ENCODE measurements at places on chromosomes 2 and 18. TPM values are rescaled to one million over a fixed set of nuclear protein-coding genes. Genes with fewer than 3 reads are reported as not detected.

CCDC68 gene
- total RNA-seq = 7.3 TPM

DNA sequence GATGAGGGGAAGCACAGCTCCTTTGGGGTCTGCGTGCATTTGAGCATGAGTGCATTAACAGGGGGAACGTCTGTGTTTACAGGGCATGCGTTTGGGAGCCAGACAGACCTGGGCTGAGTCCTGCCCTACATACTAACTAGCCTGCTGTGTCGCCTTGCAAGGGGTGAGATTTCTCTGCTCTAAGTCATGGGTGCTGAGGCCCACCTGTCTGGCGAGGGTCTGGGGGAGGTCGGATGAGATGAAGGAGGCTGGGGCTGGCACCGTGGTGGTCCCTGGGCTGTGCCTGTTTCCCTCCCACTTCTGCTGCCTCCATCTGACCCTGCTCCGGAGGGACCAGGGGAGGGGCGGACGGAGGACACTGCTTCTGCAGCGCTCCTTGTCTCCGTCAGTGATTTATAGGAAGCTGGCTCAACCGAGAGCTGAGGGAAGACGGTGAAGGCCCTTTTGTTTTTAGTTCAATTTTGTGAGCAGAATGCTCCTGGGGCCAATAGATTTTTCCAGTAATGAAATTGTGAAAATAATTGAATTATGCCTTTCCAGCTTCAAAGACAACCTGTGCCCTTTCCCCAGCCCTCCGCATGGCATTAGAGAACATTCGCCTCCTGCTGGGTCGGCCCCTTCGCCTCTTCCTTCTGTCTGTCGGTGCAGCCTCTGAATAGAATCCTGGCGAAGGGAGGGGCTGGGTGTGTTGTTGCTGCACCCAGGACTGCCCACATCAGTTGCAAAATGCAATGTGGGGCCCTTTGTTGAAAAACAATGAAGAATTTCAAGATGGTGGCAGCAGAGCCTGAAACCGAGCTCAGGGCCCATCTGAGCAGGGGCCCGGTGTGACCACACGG lies 49.7 kb downstream of the RRM2 start:
- DNase-seq = no peak

- no peak for DNase-seq
Observed at GRCh38 chr2:55887351-55887750, 36.2 kb downstream of the EFEMP1 start.

- peak; percentile 53 for DNase-seq
Observed at GRCh38 chr18:76819411-76820136, 2.8 kb upstream of the ZNF236 start.

DNA sequence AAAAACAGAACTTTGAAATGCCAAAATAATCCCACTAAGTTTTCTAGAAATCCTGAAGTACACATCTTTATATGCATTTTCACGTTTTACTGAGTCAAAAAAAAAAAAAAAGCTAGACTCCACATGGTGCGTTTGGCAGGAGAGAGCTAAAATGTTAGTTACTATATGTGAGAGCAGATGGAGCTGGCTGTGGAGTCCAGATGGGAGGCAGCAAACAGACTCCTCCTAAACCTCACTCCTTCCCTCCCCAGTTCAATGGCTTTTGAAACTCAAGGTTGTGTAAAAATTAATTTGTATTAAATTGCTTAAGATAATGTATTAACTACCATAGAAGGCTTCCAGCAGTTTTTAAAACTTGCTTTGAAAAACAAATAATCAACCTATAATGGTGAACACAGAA lies 248.8 kb downstream of the AGPS start:
- DNase-seq = no peak

TXNDC9 gene
- total RNA-seq = 21.4 TPM

DNA sequence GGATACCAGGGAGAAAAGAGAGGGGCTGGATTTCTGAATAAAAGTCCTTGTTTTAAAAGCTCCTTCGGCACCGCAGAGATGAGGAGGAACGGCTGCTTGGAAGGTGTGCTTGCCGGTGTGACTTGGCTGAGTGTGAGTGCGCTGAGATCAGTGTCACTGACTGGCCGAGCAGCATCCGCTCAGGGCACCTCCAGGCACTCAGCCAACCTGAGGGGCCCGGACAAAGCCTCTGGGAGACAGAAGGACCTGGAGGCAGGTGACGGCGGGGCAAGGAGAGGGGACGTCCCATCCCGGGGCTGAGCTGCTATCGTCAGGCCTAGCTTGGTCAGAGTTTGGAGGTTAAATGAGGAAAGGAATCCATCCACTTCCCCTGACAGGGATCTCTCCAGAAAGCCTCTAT lies 16.8 kb upstream of the ALLC start:
- DNase-seq = no peak

GRCh38 chr2:216117561-216118340 lies 8.6 kb downstream of the XRCC5 start:
- DNase-seq = no peak

KCTD1 gene
- 35.1 TPM for total RNA-seq

IL1B gene
- total RNA-seq = 2.6 TPM

TMEM247 gene
- total RNA-seq = not detected

MAP3K19 gene
- not detected for total RNA-seq

- DNase-seq = no peak
Observed at GRCh38 chr2:102074152-102074783, 68.3 kb upstream of the IL1R1 start.

MEP1B gene
- not detected for total RNA-seq

DSC3 gene
- 5.1 TPM for total RNA-seq

SPATA3 gene
- total RNA-seq = not detected

- no peak for DNase-seq
Observed at GRCh38 chr2:158610059-158610458, 153.3 kb downstream of the PKP4 start.

CFAP65 gene
- total RNA-seq = not detected

DNA sequence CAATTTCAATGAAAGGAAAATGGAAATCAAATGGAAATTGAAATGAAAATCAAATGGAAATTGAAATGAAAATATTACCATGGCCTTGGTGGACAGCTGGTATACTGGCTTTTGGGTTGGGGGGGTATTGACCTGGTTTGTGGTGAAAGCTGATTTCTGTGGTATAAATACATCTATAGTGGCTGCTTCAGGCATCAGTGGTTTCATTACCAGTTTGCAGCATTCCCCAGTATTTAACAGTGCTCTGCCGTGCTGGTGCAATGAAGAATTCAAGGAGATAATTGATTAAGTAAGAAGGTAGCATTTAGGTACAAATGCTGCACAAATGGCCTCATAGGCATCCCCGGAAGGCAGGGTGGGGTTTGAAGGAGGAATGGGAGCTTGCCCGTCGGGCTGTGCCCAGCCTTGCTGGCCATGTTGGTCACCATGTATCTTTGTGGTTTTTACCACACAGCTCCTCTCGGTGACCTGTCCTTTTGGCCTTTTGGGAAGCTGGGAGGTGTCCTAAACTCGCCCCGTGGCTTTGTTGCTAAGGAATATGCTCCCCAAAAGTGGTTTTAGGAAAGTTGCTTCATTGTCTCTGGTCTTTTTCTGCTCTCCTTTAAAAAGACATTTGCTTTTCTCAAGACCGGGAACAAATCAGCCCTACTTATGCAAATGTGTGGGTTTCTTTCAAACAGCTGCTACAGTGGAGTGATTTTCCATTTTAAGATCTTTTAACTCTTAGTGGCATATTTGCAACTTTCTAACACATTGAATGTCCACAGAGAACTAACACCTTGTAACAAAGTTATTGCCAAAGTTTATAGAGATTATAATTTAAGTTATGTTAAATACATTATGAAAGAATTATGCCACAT lies 28.6 kb downstream of the SNTG2 start:
- no peak for DNase-seq

PROM2 gene
- total RNA-seq = 0.11 TPM

DNA sequence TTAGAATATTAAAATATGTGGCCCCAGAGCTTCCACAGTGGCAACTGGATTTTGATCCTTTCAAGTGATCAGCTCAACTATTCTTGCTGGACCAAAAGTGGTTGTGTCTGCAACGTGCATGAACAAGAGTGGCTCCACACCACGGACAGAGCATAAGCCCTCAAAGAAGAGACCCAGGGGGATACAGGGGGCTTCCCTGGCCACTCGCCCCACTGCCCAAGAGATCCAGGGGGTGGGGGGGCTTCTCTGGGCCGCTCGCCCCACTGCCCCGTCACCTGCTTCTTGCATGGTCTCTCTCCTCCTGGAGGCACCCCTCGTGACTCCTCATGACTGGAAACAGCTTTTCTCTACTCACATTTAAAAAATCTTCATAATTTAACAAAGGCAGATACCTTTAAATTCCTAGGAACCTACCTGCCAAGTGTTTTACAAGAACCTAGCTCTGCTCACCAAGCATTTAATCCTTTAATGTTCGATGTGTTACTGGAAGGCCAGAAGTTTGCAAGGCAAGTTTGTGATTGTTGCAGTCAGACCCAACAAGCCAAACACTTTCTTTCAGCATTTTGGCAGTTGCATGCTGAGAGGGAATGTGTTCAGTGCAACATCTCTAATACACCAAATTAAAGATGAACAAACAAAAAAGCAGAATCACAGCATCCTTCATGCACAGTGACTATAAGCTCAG lies 174.3 kb downstream of the BCL2 start:
- DNase-seq = no peak

- DNase-seq = no peak
Observed at GRCh38 chr18:809985-810642, 1.9 kb downstream of the YES1 start.

GRCh38 chr2:71156573-71156972 lies 26.1 kb downstream of the MPHOSPH10 start:
- DNase-seq = no peak

DNA sequence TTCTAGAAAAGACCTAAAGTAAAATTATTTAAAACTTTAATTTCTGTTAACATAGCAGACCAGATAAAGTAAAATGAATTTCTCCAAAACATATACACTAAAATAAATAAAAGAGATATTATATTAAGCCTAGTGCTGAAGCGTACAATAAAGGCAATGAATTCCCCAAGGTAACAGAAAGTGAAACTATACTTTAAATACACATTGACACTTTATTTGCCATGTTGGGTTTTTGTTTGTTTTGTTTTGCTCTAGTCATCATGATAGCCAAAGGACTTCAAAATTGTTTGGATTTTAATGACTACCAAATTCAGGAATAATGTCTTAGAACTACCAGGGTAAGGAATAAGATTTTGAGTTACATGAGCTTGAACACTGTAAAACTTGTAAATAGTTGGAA lies 413.3 kb downstream of the LRRTM4 start:
- no peak for DNase-seq

- DNase-seq = no peak
Observed at GRCh38 chr18:32271672-32272208, 81.9 kb downstream of the MEP1B start.

- DNase-seq = no peak
Observed at GRCh38 chr2:75580156-75580555, 19.4 kb upstream of the EVA1A start.

GRCh38 chr2:112821682-112822081 lies 14.9 kb downstream of the IL1B start:
- no peak for DNase-seq

- DNase-seq = no peak
Observed at GRCh38 chr18:12245793-12246135, 8.4 kb upstream of the CIDEA start.

- no peak for DNase-seq
Observed at GRCh38 chr2:120669121-120669952, 66.3 kb upstream of the GLI2 start.

DNA sequence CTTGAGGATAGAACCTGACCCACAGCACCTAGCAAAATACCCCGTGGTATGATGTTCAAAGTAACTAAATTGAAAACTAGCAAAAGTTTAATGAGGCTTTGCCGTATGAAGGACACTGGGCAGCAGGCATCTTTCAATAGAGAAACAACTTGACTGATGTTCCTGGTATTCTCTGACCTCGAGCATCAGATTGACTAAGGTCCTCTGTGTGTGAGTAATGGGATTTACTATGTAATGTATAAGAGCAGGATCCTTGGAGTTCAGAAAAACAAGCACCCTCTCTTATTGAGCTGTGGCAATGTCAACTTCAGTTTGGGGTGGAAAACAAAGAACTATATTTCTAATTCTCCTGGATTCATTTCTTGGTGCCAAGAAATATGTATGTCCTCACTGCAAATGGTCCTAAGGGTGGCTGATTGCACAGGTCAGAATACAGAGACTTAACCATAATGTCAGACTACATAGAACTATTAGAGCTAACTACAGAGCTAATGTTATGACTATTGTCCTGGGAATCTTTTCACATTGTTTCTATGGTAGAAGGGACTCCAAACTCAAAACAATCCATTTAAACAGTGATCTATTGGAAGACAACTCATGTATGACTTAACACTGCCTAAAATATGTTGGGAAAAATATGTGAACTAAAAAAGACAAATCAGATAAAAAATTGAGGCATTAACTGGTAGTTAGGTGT lies 4.4 kb downstream of the TNFAIP6 start:
- DNase-seq = no peak

DNA sequence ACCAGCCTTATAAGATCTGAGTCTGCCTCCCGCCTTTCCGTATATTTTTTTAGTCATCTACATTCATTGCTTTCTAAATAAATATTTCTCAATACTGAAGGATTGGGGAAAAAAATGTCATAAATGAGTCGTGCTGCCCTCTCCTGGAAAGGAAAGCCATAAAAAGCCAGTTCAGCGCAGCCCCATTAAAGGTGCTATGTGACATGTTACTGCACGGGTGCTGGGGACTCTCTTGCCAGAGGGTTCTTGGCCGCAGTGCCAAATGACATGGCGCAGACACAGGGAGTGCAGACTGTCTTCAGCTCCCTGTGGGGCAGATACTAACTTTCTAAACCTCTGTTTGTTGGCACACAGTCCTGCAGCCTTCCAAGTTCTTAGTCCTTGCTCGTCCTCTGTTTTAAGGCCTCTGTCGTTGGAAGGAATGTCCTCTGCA lies 53.7 kb upstream of the MAP3K20 start:
- DNase-seq = no peak

GRCh38 chr2:171104379-171104778 lies 56.3 kb downstream of the TLK1 start:
- no peak for DNase-seq

DNA sequence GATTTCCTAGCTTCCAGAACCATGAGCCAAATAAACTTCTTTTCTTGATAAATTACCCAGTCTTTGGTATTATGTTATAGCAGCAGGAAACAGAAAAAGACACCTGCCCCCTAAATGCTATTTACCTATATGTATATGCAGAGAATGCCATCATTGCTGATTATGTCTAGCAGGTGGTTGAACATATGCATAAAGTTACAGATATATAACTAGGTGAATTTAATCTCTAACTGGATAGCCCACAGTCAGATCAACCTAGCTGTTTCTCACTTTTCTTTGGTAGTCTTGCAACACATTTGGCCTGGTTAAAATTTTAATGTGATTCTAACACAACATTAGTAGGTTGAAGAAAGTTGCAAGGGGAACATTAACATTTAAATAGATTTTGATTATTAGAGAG lies 7.1 kb upstream of the CERS6 start:
- no peak for DNase-seq

GRCh38 chr2:173653432-173653805 lies 298.7 kb downstream of the CDCA7 start:
- no peak for DNase-seq

DNA sequence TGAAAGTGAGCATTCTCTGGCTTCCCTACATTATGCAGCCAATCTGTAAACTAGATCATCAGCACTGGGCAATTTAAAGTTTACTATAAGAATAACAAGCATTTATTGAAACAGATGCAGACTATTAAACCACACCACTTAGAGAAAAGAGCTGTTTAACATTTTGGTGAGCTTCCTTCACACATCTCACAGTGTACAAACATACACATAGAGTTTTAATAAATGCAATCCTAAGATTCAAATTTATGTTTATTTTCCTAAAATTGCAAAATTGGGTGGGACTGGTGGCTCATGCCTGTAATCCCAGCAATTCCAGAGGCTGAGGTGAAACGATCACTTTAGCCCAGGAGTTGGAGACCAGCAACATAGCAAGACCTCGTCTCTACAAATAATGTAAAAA lies 199.3 kb downstream of the SH3BP4 start:
- no peak for DNase-seq

Measured in right atrium auricular region (tissue), 2 donors.